ENCODE measurements at places on chromosomes 3 and 15.

DNA sequence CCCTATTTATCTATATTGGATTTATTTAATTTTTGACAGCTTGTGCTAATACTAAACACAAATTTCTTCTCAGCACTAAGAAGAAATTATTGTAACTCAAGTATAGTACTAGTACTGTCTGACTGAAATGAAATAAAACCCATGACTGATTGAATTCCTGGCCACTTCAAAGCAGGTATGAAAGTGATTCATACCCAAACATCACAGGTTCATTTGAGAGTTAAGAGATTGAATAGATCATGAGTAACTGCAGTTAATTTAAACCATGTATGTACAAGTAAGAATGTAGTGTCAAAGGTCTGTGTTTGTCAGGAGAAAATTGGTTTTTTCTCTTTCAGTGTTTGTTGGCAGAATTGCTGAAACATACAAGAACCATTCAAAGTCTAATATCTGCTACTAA lies 332.0 kb upstream of the GRM7 start:
- DNase-seq: no peak

GRCh38 chr15:44099671-44100070 lies 95.4 kb downstream of the FRMD5 start:
- no peak for DNase-seq

- DNase-seq: no peak
These were observed 14.9 kb downstream of the MUC4 start for GRCh38 chr3:195796795-195797194.

- DNase-seq: no peak
These were observed 26.8 kb downstream of the CCRL2 start for GRCh38 chr3:46433841-46434240.

Data from stimulated activated CD4-positive, alpha-beta T cell treated with anti-CD3 and anti-CD28 coated beads, Interleukin-1b, Interleukin-23, amount 100 ng/mL, for 24 hours (primary cell).